Neuronal stem cell (in vitro differentiated cells): ENCODE measurements at places on chromosomes 4 and X.
A peak's percentile ranks its signal among the peaks of the same experiment; 100 is the strongest.

DNA sequence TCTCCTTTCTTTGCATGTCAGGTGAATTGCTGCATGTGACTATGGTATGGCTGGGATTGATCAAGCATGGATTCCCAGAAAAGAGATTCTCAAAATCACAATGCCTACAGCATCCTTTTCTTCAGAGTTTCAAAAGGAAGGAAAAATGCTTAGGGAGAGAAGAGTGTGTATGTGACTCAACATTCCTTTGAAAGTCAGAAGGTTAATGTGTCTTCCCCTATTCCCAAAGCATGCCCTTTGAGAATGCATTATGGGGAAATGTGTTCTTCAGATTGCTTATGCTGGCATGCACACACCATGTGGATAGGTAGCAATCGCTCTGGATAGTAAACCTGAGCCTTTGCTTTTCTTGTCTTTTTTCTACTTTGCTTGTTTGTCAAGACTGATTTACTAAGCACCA, 78.5 kb downstream of the ELOVL6 start:
- DNase-seq, result peak; percentile 9

DNA sequence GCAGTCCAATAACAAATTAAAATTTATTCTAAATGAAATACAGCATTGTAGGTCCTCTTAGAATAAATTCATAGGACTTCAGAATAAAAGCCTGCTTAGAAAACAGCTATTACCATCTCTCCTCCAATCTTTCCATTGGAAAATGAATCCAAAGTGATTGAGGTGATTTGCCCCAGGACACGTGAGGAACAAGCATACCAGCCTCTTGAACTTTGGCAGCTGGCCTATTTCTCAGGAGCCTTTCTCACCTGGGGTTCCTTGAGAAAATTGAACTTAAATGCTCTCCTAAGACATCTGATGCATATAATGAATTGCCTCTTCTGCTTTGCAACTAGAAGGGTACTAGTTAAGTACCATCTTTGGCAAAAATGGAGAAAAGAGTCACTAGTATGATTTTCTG, 13.5 kb downstream of the ARHGAP24 start:
- no peak for DNase-seq

GRCh38 chr4:48439988-48440387, 43.2 kb upstream of the SLC10A4 start:
- no peak for DNase-seq

DNA sequence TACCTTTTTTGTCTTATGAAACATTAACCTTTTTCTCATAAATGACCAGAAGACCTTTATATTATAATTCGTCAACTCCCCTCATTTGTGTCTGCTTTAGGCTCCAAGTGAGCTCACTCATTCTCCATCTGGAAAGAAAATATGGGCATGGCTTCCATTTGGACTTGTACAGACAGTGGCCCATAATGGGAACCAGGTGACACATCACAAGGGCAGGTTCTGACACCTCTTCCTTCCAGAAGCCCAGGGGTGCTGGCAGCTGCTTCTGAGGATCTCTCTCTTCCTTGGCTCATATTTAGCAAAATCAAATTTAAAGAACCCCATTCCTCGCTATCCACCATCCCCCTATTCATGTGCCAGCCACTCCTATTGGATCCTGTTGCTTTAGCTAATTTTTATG, 69.6 kb downstream of the CD38 start:
- no peak for DNase-seq

GRCh38 chrX:149470955-149471354, 34.2 kb downstream of the IDS start:
- DNase-seq, result peak; percentile 61

DNA sequence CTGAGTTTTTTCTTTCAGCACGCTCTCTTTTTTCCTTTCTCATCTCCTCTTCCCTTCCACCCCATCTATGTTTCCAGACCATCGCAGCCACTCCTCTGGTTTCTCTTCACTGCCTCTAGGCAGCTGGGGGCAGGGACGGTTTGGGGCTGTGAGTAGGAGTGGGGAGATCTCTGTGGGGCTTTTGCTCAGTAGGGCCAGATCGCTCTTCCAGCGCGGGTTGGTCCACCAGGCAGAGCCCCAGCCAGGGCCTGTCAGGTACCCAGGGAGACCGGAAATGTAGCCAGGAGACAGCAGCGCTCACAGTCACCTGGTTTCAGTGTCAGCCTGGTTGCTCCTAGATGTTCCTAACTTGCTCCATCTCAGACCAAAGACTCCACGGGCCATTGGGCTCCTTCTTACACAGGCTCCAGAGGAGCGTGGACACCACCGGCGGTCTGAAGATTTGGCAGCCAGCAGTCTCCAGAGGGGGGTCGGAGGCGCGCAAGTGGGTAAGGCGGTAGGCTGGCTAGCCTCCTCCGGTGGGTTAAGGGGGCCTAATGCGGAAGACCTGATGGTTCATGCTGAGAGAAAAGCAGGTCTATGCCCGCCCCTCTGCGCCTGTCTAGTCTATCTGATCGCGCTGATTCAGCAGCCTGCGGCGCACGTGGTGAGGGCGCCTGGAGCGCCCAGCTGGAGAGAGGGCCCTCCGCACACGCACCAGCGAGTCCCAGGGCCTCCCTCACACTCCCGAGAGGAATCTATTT, 1.8 kb downstream of the FGF5 start:
- no peak for DNase-seq

DNA sequence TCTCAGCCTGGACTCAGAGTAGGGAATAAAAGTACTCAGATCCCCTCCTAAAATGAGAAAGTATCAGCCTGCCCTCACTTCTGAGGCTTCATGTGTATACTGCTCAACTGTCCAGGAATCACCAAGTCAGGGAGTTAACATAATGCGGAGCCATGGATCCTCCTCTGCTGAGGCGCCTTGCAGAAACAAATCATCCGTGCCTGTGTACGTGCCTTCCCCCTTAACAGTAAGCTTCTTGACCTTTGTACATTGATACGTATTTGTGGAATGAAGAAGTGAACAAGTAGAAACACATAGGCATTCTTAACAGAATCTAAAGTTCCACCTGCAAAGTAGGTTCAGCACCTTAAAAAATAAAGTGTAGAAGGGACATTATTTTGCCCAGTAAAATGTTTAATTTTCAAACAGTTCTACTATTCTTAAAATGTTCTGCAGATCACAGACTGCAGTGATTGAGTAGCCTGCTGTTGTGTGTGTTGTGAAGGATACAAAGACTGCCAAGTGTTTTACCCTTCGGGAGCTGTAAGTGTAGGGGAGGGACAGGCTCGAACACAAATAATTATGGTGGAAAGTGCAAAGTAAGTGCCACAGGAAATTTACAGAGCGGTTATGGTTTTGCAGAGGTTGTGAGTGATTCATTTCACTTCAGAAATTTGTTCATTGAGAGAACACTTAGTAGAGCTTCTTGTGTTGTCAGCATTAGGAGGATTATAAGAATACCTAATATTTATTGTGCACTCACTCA, 61.9 kb downstream of the ARHGAP10 start:
- DNase-seq, result no peak

- DNase-seq, result no peak
Measured at GRCh38 chrX:45134775-45135174, 65.9 kb downstream of the DIPK2B start.

DNA sequence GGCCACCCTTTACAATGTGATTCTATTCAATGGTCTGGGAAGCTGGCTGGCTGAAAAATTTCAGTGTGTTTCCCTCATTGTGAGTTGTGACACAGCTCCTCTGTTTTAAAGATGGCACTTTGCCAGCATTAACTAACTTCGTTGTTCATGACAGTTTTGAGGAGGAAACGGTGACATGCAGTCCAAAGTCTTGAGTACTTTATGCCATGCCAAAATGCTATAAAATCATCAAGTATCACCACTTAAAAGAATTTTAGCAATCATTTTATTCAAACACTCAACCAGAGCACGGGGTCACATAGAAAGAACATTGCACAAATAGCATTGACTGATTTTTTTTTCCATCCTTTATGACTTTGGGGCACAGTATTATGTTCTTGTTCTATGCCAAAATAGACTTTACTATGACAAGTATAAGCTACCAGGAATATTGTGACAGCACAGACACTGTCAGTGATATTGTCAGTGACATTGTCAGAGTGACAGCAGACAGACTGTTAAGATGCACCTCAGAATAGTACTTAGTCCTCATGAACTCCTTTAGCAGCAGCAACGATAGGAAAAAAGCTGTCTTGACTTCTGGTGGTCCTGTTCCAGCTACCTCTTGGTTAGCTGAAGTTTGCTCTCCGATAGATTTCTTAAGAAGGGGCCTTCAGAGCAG, 46.7 kb downstream of the CXCL13 start:
- no peak for DNase-seq

DNA sequence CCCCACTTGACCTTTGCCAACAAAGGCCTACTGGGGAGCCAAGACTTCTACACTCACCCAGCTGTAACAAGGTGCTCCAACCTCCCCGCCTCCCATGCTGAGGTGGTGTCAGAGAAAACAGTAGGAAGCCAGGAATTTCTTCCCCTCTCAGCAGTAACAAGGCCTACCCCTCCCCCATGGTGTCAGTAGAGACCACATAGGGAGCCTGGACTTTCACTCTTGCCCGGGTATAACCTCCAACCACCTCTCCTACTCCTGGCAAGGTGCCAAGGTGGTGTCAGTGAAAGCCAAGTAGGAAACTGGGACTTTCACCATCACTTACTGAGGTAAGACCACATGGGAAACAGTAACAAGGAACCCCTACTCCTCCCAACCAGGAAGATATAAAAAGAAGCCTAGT, 93.1 kb downstream of the SLC16A2 start:
- no peak for DNase-seq

- no peak for DNase-seq
Measured at GRCh38 chr4:40261231-40262076, 64.6 kb downstream of the RHOH start.

DNA sequence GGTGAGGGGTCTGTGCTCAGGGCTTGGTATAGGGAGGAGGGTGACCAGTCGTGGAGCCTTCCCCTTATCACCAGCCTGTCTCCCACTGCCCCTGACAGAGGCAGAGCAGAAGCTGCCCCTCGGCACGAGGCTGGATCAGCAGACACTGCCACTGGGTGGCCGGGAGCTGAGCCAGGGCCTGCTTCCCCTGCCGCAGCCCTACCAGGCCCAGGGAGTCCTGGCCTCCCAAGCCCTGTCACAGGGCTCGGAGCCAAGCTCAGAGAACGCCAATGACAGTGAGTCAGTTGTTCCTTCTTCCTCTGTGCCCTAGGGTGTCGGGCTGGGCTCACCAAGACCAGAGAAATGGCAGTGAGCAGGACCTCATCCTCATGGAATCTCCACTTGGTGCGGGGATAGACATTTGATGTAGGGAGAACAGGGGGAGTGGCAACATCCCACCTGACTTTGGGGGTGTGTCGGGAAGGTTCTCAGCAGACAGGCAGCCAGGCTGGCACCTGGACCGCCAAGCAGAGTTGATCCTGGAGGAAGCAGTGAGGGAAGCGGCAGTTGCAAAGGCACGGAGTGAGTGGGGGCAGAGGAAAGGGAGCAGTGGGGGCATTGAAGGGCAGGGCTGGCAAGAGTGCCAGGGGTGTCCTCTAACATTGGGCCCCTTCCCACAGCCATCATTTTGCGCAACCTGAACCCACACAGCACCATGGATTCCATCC, 14.3 kb upstream of the UBA1 start:
- no peak for DNase-seq

- no peak for DNase-seq
Measured at GRCh38 chr4:128854433-128854832, 44.9 kb downstream of the JADE1 start.

- DNase-seq, result no peak
Measured at GRCh38 chr4:40648131-40648530, 18.5 kb upstream of the RBM47 start.

- DNase-seq, result no peak
Measured at GRCh38 chrX:148854306-148854705, 353.9 kb downstream of the AFF2 start.

DNA sequence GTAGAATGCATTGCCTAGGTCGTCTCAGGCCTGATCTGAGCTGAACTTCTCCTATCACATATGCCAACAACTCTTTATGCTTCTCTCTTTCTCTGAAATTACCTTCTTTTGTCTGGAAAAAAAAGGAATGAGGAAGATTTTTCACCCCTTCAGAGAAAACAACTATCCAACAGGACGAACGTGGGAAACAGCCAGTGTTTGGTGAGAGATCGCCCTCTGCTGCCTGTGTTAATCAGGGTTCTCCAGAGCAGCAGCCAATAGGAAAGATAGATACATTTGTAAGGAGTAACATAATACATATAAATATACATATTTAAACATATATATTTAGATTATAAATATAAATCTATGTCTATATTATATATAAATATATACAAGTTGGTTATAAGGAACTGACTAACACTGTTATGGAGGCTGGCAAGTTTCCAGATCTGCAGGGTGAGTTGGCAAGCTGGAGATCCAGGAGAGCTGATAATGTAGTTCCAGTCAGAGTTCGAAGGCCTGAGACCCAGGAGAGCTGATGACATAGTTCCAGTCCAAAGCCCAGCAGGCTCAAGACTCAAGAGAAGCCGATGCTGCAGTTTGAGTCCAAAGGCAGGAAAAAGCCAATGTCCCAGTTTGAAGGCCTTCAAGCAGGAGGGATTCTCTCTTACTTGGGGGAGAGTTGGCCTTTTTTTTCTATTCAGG, 13.3 kb downstream of the CETN2 start:
- DNase-seq, result no peak

DNA sequence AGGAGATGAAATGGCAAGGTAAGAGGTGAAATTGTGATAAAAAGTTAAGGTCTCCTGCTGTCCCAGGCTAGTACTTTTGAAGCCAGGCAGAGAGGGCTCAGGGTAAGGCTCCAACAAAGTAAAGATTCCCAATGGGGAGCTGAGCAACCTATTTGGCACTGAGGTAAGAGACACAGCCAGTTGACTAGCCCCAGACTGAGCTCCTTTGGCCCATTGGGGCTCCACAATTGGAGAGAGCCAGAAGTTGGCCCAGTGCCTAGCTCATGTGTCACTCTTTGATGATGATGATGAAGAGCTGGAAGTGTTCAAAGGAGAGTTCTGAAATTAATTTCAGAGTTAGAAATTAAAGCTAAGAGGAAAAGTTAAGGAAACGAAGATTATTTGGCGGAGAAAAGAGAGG, 94.6 kb downstream of the RLIM start:
- DNase-seq, result no peak

DNA sequence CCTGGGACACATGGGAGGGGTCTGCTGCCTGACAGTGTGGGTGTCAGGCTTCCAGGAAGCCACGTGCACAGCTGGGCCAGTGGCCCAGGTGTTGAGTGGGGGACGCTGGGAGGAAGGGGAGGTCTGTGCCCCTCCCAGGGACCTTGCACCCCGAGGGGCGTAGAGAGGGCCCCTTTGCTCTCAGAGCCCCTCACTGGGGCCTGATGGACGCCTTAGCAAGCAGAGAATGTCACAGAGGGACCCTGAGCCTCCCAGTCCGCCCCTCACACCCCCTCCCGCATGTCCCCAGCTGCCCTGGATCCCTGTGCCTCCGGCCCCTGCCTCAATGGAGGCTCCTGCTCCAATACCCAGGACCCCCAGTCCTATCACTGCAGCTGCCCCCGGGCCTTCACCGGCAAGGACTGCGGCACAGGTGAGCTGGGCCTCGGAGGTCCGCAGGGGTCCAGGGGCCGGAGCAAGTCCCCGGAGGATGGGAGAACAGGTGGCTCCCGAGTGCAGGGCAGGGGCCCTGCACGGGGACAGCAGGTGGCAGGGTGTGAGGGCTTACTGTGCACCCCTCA, 2.1 kb downstream of the HGFAC start:
- DNase-seq, result no peak
